NCI-H748 treated with DMSO at 0.1 percent for 48 hours (cell line): ENCODE measurements at places on chromosomes 13 and 19.

GRCh38 chr13:92769046-92769445, 457.6 kb upstream of the GPC6 start:
- DNase-seq = no peak

DNA sequence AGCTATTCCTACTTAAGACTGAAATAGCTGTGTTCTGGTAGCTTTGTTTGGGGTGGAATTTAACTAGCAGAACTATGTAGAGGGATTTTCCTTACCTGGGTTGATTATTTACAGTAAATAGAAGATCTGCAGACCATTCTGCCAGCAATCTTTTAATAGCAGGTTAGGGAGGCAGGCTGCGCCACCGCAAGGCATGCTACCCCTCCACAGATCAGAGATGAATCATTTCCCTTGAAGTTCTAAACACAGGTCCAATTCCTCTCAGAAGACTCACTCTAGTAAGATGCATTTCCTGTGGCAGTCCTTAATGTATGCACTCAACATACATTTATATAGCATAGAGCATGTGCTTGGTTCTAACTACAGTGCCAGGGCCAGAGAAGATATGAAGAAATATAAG, 109.0 kb downstream of the TNFRSF19 start:
- DNase-seq = no peak

DNA sequence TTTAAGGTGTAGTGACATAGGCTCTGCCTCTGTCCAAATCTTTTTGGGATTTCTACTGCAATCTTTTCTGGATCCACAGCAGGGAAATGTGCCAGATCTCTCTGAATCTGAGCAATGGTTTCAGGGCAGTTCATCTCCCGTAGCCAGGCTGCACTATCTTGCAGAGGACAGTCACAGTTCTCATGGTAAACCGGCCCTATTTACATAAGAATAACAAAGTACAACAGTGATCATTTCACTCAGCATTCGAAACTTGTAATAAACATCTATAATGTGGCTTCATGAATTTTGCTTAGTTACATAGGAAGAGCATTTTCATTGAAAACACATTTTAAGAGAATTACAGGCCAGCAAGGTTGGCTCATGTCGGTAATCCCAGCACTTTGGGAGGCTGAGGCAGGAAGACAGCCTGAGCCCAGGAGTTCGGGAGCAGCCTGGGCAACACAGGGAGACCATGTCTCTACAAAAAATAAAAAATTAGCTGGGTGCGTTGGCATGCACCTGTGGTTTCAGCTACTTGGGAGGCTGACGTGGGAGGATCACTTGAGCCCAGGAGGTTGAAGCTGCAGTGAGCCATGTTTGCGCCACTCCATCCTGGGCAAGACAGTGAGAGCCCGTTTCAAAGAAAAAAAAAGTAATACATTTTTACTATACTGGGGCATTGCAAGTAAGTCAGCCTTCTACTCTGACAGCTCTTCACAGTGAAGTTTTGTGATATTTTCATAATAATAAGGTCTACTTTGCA, 5.0 kb downstream of the POGLUT2 start:
- no peak for DNase-seq

GRCh38 chr13:112968380-112968909, 569 bp upstream of the MCF2L start:
- no peak for DNase-seq

DNA sequence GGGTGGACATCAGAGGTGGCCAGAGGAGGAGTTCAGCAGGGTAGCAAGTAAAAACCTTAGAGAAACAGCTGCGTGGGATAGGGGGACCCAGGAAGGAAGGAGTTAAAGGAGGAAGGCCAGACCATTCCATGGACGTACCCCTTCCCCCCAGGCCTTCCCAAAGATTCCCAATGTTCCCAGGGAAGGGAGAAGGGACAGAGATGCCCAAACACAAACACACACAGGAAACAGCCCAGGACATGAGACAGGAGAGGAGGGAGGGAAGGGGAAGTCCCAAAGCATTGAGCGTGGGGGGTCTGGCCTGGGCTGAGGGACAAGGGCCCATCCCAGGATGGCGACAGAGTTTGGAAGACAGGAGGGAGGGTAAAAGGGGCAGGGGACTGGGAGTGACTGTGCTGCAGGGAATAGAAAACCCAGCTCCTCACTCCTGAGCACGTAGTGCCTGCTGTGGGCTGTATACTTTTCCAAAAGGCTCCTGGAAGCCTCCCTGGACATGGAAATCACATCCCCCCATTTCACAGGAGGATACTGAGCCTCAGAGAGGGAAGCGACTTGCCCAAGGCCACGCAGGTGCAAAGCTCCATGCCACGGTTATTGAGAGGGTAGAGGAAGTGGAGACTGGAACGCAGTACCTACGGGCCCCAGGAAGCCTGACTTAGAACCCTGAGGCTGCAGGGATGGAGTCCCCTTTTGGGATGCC, 1.1 kb downstream of the SYDE1 start:
- no peak for DNase-seq

DNA sequence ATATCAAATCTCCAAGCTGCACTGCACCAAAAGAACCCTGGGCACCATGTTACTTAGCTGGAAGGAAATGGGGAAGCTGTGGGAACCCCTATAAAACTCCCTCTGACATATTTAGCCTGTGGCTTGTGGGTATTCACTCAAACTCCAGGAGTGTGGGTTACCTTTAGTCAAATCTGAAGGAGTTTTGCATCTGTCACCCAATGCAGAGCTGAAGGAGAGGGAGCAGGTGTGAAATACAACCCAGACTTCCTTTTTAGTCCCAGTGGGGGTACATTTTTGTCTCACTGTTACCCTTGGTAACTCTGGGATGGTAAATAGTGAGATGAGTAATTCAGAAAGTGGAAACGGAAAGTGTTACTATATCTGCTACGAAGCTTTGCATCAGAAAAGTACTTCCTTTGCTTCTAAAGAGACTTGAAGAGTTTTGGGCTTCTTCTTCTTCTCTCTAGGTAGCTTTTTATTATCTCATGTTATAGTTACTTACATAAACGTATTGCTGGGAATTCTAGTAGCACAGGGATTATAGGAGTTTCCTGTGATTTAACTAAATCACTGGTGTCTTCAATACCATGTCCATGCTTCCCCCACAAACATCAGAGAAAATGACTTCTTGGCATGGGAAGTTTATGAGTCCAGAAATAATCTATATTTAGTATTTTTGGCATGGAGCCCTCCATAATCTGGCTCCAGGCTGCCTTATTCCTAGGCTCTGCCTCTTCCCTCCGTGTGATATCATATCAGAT, 105.9 kb downstream of the AKAP11 start:
- no peak for DNase-seq

GRCh38 chr13:83508771-83509301, 373.4 kb downstream of the SLITRK1 start:
- DNase-seq = no peak

DNA sequence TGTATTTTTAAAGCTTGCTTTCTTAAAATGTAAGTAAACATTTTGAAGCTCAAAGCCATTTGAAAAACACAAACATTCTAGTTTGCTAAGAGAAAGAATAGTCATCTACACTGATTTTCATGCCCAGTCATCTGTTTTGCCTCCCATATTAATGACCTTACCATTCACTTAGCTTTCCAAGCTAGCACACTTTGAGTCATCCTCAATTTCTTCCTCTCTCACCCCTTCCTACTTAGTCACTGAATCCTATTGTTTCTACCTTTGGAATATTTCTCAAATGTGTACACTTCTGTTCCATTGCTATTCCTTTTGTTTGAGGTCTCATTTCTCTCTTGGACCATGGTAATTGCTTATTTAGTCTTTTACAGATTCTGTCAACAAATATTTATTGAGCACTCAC, 7.3 kb upstream of the HS6ST3 start:
- DNase-seq = no peak

DNA sequence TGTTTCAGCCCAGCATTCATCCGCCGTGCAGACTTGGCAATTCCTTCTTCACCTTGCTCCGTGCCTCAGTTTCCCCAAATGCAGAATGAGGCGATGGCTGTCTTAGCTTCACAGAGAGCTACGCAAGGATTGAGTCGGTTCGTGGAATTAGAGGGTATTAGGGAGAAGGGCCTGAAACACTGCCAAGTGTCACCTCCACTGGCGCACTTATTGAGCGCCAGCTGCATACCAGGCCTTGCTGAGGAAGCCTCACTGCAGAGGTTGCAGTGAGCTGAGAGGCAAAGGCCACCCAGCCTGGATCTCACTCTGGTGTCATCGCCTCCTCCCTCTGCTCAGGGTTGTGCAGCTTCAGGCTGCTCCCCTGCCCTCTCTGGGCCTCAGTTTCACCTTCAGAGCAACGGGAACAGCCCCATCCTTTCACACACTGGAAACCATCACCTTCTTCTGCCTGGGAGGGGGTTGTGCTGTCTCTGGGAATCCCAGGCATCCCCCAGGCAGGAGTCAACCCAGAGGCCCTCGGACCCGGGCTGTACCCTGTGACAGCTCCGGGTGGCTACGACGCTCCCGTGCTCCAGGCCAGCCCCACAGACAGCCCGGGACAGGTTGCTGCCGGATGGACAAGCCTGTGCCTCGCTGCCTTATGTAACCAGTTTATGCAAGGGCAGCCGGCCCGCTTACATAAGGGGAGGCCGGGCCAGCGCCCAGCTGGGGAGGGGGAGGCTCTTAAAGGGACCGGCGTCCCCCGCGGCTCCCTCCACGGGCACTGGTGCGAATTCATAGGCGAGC, 31.9 kb downstream of the NFIC start:
- DNase-seq = no peak

DNA sequence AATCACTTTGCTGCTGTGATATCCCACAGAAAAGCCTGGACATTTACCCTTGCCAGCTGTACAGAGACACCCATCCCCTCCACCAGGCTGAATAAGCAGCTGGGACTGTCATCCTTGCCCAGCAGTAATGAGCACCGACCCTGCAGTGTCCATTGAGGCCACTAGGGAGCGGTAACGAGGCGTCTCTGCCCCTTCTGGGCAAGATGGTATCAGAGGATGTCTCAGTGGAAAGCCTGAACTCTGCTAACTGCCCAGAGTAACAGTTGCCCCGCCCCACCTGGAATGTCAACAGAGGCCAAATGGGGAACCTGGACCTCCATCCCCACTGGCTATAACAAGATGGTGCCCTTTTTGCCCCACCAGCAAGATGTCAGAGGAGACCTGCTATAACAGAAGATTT, 22.8 kb upstream of the CEACAM20 start:
- DNase-seq = peak; percentile 24

DNA sequence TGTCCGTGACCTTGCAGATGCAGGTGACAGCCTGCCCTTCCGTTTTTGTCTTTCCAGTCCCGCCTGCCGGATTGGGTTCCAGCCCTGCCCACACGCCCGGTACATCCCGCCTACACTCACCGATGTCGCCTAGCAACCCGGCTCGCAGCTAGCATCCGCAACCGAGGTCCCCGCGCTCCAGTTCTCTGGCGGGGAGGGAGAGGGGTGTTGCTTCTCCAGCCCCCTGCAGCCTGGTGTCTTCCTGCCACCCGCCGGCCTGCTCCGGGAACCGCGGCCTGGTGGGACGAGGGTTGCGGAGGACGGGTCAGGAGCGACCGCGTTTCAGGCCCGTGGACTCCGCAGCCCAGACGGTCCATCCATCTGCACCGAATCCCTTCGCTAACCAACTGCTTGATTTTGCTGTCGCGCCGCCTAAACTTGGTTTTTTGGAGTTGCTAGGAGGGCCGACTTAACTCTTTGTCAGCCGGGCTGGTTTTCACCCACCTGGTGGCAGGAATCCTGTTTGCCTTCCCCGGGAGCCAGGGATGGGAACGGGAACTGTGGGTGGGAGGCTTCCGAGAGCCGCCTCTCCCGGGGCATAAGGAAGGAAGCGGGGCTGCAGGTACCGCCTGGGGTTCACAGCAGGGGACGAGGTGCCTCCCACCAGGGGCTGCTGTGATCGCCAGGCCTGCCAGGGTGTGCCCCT, 15.4 kb upstream of the MATK start:
- DNase-seq = peak; percentile 39

GRCh38 chr13:42174344-42175162, 97.4 kb upstream of the AKAP11 start:
- no peak for DNase-seq

GRCh38 chr13:19981685-19982238, 23.2 kb downstream of the ZMYM2 start:
- DNase-seq = no peak

- DNase-seq = no peak
Observed at GRCh38 chr13:74978591-74978990, 503.4 kb downstream of the TBC1D4 start.

DNA sequence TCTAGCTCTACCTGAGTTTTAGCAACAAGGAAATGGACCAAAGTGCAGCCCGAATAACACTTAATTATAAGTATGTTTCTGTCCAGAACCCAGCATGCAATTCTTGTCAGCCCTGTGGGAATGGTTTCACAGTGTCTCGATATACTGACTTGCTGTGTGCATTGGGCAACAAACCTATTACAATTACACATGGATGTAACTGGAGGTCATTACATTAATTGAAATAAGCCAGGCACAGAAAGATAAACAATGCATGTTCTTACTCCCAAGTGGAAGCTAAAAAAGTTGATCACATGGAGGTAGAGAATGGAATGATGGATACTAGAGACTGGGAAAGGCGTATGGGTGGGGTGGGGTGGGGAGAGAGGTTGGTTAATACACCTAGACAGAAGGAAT, 5.1 kb upstream of the CYP2S1 start:
- DNase-seq = no peak

- DNase-seq = no peak
Observed at GRCh38 chr13:75458696-75459422, 23.1 kb downstream of the TBC1D4 start.

DNA sequence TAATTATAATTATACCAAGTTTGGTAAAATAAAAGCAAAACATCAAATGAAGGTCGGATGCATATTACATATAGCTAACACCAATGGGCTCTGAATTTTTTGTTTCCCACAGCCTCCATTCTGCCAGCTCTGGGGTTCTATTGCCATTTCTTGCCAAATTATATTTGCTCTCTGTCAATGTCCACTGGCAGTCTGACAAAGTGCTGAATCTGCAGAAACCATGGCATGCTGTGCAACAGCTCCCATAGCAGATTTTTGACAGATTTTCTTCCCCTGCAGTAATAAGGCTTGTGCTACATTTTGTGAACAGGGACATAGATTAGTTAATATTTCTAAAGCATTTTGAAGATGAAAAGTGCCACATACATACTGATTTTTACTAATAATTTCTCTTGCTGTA, 1102.1 kb downstream of the DIAPH3 start:
- no peak for DNase-seq

GRCh38 chr19:35811317-35812219, 1.1 kb downstream of the PRODH2 start:
- DNase-seq = no peak

- DNase-seq = no peak
Observed at GRCh38 chr19:6252066-6252465, 27.7 kb downstream of the MLLT1 start.

GRCh38 chr13:83622422-83622784, 259.9 kb downstream of the SLITRK1 start:
- no peak for DNase-seq

DNA sequence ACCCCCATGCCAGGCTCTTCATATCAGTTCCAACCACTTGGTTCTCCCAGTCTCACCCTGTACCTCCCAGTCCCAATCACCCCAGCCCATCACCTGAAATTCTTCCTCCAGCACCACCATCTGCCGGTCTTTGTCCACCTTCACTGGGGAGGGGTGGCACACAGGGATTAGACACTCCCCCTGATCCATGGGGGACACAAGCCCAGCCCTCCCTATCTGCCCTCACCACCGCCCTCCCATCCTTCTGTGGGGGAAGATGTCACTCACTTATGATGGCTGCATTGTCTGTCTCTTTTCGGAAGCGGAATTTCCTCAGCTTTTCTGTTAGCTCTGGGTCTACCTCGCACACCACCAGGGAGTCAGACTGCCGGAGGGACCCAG, 685 bp downstream of the GMFG start:
- DNase-seq = no peak

GRCh38 chr19:16370641-16371391, 46.2 kb downstream of the KLF2 start:
- no peak for DNase-seq

- no peak for DNase-seq
Observed at GRCh38 chr13:70908795-70909194, 800.5 kb upstream of the KLHL1 start.
